ENCODE measurements at places on chromosomes 4 and X. TPM values are rescaled to one million over a fixed set of nuclear protein-coding genes. Genes with fewer than 3 reads are reported as not detected.

DNA sequence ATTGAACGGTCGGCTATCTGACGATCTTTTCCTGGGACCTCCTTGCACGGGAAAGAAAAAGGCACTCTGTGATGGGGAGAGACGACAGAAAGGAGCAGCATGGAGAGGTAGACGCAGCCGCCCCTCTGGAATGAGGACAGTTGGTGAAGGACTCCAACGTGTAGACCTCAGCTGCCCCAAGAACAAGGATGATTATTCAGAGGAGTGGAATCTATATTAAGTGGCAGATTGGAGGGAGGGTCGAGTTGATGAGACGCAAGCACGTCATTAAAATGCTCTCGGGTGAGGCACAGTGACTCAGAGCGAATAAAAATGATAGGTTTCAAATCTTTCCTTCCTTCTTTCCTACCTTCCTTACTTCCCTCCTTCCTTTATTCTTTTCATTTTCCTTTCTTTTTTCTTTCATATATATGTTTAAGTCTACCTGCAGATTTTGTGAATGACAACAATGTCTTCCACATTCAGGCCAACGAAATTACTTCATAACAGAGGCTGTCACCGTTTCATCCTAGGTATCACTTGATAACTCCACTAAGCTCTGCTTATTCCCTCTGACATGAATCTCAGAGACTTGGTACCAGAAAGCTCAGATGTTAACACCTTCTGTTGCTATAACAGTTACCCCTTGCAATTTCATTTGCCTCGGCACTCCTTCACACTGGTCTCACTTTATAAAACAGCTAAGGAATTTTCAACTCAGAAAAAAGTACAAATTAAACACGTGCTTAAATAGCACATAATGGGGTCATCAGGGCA, 110.0 kb upstream of the PPARGC1A start:
- no peak overlapping the region for H3K4me3 ChIP-seq
- no peaks in the 10 kb centered on the region for H3K36me3 ChIP-seq
- H3K4me1 ChIP-seq, result no peaks in the 10 kb centered on the region
- H3K27ac ChIP-seq, result no peak overlapping the region
- peaks cover 6% of the 10 kb centered on the region for H3K27me3 ChIP-seq

GRCh38 chr4:16437836-16438235, 211.6 kb upstream of the TAPT1 start:
- no peak for DNase-seq
- H3K36me3 ChIP-seq, result no peaks in the 10 kb centered on the region
- H3K27ac ChIP-seq, result no peak overlapping the region
- no peaks in the 10 kb centered on the region for H3K4me1 ChIP-seq
- H3K4me3 ChIP-seq, result no peak overlapping the region

DNA sequence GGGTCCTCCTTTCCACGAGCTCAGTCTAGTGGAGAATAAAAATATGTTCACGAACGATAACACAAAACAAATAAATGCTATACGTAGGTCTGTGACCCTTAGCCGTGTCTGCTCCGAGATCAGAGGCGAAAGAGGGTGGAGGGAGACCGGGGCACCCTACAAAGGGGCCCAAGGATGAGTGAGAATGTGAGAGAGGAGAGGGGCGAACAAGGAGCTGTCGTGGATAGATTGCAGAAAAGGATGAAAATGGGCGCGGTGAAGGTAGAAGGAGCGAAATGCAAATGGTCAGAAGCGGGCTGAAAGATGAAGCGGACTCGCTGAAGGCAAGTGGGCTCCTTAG, 6.2 kb upstream of the ZBTB33 start:
- H3K36me3 ChIP-seq, result no peaks in the 10 kb centered on the region
- H3K27me3 ChIP-seq, result no peaks in the 10 kb centered on the region
- peak overlapping the region; percentile 73 for H3K27ac ChIP-seq
- H3K4me3 ChIP-seq, result peak overlapping the region; percentile 98

DNA sequence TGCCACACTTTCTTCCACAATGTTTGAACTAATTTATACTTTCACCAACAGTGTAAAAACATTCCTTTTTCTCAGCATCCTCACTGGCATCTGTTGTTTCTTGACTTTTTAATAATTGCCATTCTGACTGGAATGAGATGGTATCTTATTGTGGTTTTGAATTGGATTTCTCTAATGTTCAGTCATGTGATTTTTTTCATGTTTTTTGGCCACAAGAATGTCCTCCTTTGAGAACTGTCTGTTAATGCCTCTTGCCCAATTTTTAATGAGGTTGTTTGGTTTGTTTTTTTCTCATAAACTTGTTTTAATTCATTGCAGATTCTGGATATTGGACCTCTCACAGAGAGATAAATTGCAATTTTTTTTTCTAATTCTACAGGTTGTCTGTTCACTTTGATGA, 1195.2 kb downstream of the TECRL start:
- no peaks in the 10 kb centered on the region for H3K4me1 ChIP-seq
- DNase-seq, result no peak
- H3K27me3 ChIP-seq, result no peaks in the 10 kb centered on the region
- no peak overlapping the region for H3K27ac ChIP-seq
- H3K36me3 ChIP-seq, result no peaks in the 10 kb centered on the region

The AR gene
- not detected for total RNA-seq

The RAB39B gene
- 11.4 TPM for total RNA-seq

The LDOC1 gene
- 6.9 TPM for total RNA-seq
